ENCODE measurements at places on chromosomes 5 and 9.

- peak; percentile 58 for DNase-seq
Observed at GRCh38 chr9:133835262-133835901, 97.2 kb upstream of the SARDH start.

DNA sequence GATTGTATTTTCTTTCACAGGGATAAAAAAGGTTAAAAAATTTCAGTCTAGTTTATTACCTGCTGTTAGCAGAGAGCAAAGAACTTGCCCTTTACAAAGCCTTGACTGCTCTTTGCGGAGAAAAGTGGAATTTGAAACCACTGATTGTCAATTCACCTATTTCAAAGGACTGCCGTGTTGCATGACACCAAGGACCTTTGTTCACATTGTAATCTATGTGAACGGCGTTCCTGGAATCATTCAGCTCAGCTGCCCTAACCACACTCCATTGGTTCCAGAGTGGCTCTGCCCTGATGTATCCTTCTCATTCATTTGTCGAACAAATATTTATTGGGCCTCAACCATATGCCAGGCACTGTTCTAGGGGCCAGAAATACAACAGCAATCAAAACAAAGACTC is 377.5 kb upstream of the RFX3 start:
- DNase-seq, result no peak

DNA sequence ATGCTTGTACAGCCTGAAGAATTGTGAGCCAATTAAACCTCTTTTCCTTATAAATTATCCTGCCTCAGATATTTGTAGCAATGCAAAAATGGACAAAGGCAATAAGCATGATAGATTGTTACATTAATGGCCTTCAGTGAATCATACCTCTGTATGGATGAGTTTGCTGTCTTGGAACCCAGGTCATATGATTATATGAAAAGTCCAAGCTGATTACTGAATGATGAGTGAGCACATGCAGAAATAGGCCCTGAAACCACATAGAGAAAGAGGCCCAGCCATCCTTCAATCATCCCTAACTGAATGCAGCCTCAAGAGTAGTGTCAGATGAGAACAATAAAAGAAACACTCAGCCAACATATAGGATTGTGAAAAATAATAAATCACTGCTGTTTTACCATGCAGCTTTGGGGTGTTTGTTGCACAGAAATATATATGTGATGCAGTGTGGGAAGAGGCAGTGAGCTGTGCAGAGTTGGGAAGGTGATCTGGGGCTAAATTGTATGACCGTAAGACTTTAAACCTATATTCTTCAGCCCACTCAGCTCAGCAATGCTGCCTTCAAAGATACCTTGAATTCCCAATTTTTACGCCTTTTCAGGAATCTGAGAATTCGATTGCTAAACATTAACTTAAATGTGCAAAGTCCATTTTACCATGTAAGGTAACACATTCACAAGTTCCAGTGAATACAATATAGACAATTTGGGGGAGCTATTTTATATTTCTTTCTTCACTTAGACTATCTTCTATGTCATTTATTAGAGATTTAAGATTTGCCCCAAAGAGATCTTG is 36.3 kb upstream of the SHISAL2B start:
- no peak for DNase-seq

- DNase-seq, result no peak
Observed at GRCh38 chr9:125663127-125663526, 43.9 kb downstream of the MAPKAP1 start.

- DNase-seq, result no peak
Observed at GRCh38 chr5:73317523-73317922, 131.1 kb downstream of the FOXD1 start.

GRCh38 chr9:82382887-82383616 is 394.5 kb downstream of the SPATA31D1 start:
- no peak for DNase-seq

- DNase-seq, result no peak
Observed at GRCh38 chr9:126053913-126054312, 272.7 kb upstream of the MVB12B start.

DNA sequence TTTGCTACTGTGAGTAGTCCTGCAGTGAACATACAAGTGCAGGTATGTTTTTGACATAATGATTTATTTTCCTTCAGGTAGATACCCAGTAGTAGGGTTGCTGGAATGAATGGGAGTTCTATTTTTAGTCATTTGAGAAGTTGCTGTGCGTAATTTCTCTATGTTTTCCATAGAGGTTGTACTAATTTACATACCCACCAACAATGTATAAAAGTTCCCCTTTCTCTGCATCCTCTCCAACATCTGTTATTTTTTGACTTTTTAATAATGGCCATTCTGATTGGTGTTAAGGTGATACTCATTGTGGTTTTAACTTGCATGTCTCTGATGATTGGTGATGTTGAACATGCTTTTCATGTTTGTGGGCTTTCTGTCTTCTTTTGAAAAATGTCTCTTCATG is 64.7 kb upstream of the CTSL start:
- no peak for DNase-seq

GRCh38 chr9:98576354-98576753 is 132.4 kb downstream of the GABBR2 start:
- no peak for DNase-seq

DNA sequence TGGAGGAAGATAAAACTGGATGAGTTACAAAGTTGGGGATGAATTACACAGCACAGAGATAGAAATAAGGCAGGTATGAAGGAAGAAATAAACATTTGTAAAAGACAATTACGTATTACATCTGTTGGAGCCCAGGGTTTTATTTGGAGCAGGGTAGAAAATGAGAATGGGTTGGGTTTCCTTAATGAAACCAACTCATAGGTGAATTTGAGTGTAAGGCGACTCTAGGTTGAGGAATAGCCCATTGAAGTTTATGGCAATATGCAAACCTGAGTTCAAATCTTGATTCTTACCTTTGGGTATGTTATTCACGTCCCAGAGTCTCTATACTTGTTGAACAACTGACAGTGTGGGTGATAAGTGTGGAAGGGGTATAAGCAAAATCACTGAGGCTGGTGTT is 422.3 kb upstream of the WWC1 start:
- no peak for DNase-seq

GRCh38 chr5:40390281-40391149 is 289.2 kb upstream of the PTGER4 start:
- no peak for DNase-seq

- DNase-seq, result no peak
Observed at GRCh38 chr9:14365670-14366069, 51.7 kb upstream of the NFIB start.

DNA sequence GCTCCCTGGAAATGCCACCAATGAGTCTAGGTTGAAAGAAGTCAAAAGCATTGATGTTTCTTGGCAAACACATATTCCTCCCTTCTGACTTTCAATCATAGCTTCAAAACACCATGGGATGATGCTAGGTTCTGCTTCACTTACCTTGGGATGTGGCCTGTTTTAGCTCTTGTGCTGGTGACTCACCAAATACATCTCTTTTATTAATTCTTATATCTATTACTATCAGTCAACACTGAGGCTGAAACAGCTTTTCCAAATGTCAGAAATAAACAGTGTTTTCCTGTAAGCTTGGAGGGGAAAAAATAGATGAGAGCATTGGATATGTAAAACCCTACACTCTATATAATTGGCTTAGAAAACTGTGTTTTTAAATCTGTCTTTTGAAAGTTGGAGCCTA is 245.4 kb upstream of the NREP start:
- DNase-seq, result no peak

DNA sequence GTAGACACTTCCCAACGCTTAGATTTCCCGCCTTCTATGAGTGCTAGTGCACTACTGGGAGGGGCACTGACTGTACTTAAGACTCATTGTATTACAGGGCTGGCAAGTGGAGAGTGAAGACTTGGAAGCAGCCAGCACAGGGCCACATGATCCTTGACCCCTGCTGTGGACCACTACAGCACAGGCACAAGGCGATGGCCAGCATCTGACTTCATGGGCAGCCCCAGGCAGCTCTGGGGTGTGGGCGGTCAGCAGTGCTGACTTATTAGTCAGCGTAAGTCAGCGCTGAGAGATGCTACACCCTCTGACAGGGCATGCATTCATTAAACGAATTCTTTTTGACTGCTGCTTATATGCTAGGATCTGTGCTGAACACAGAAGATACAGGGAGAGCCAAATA is 9.3 kb downstream of the SLC46A2 start:
- no peak for DNase-seq

- DNase-seq, result no peak
Observed at GRCh38 chr9:124164811-124165210, 92.9 kb upstream of the NEK6 start.

DNA sequence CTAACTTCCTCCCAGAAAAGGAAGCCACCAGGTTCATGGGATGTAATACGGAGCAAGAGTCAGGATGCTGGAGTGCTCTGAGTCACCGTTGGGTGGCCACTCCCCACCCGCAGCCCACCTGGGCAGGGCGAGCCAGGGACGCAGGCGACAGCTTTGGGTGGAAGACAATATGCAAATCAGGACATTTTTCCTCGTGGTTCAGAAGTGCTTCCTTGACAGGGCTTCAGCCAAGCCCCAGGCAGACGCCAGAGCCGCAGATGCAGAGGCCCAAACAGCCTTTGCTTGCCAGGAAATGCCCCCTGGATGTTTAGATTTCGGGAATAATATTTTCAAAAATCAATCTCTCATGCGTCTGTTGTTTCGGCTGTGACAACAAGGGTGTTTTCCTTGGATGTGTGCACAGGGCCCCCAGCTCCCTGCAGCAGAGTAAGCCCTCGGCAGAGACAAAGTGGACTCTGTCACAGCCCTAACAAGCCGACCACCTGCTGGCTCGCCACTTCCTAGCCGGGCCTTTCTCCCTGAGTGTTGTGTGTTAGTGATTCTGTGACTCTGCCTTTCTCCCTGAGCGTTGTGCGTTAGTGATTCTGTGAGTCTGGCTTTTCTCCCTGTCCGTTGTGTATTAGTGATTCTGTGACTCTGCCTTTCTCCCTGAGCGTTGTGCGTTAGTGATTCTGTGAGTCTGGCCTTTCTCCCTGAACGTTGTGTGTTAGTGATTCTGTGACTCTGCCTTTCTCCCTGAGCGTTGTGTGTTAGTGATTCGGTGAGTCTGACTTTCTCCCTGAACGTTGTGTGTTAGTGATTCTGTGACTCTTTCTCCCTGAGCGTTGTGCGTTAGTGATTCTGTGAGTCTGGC is 11.8 kb upstream of the SLC9A3 start:
- peak; percentile 56 for DNase-seq

DNA sequence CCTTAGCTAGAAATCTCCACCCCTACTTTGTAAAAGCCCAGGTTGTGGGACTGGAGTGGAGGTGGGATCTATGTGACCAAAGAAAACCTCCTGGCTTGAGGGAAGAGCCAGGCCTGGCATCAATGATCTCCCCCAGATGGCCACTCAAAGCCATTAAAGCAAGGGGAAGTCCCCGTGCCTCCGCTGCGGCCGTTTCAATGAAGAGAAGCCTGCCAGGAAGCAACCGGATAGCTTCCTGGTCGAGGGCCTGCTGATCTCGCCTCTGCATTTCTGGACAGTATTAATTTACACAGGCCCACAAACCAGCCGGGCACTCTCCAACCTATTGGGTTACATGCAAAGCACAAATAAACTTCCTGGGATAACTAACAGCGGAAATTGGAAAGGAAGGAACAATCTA is 160.5 kb upstream of the MSX2 start:
- DNase-seq, result no peak

- no peak for DNase-seq
Observed at GRCh38 chr5:94113-94892, 2.3 kb downstream of the PLEKHG4B start.
